ENCODE measurements at places on chromosomes 3 and 15. TPM values are rescaled to one million over a fixed set of nuclear protein-coding genes. Genes with fewer than 3 reads are reported as not detected.

OR5K2 gene
- polyA plus RNA-seq, result not detected

SEMA6D gene
- 2.4 TPM for polyA plus RNA-seq

MCF2L2 gene
- 2.4 TPM for polyA plus RNA-seq

RASL12 gene
- polyA plus RNA-seq, result 9.3 TPM

TRH gene
- not detected for polyA plus RNA-seq

SPINK8 gene
- polyA plus RNA-seq, result not detected

PRSS50 gene
- not detected for polyA plus RNA-seq

CA12 gene
- polyA plus RNA-seq, result 76.2 TPM

DCP1A gene
- 10.6 TPM for polyA plus RNA-seq

KIF15 gene
- polyA plus RNA-seq, result 8.8 TPM

PIGZ gene
- polyA plus RNA-seq, result 23.4 TPM

BLM gene
- 0.60 TPM for polyA plus RNA-seq

DUOX2 gene
- 0.92 TPM for polyA plus RNA-seq

CFAP92 gene
- 1.2 TPM for polyA plus RNA-seq

GRCh38 chr15:75230016-75230343 lies 28.2 kb upstream of the GOLGA6C start:
- no peak overlapping the region for H3K27ac ChIP-seq
- no peaks in the 10 kb centered on the region for H3K4me1 ChIP-seq
- H3K4me3 ChIP-seq, result no peak overlapping the region
- H3K27me3 ChIP-seq, result peaks cover 37% of the 10 kb centered on the region
- no peak for DNase-seq
- H3K36me3 ChIP-seq, result no peaks in the 10 kb centered on the region

DNA sequence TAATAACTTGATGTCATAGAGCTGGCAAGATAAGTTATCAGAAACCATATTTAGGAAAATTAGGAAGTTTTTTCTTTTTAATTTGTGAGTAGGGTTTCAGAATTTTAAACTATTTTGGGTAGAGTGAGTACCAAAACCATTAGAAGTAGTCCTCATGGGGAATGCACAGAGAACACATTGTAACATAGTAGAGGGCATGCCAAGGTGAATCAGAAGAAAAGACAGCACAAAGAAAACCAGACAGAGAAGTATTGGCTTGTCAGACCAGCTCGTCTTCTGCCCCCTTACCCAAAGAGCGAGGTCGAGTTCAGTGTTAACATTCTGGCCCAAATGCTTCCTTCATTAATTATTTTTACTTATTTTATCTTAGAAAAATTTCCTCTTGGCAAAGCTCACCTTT lies 121.3 kb upstream of the SAMMSON start:
- H3K27me3 ChIP-seq, result no peaks in the 10 kb centered on the region
- H3K4me3 ChIP-seq, result no peak overlapping the region
- H3K4me1 ChIP-seq, result no peaks in the 10 kb centered on the region
- no peak for DNase-seq
- H3K36me3 ChIP-seq, result no peaks in the 10 kb centered on the region
- no peak overlapping the region for H3K27ac ChIP-seq

GRCh38 chr15:61130950-61131942 lies 97.9 kb downstream of the RORA start:
- DNase-seq, result no peak
- H3K27ac ChIP-seq, result no peak overlapping the region
- no peaks in the 10 kb centered on the region for H3K4me1 ChIP-seq
- H3K36me3 ChIP-seq, result no peaks in the 10 kb centered on the region
- no peaks in the 10 kb centered on the region for H3K27me3 ChIP-seq

- H3K27ac ChIP-seq, result no peak overlapping the region
- H3K27me3 ChIP-seq, result no peaks in the 10 kb centered on the region
- no peak overlapping the region for H3K4me3 ChIP-seq
- H3K36me3 ChIP-seq, result no peaks in the 10 kb centered on the region
- no peaks in the 10 kb centered on the region for H3K4me1 ChIP-seq
- no peak for DNase-seq
Measured at GRCh38 chr3:186456731-186457191, 87.4 kb downstream of the CRYGS start.

DNA sequence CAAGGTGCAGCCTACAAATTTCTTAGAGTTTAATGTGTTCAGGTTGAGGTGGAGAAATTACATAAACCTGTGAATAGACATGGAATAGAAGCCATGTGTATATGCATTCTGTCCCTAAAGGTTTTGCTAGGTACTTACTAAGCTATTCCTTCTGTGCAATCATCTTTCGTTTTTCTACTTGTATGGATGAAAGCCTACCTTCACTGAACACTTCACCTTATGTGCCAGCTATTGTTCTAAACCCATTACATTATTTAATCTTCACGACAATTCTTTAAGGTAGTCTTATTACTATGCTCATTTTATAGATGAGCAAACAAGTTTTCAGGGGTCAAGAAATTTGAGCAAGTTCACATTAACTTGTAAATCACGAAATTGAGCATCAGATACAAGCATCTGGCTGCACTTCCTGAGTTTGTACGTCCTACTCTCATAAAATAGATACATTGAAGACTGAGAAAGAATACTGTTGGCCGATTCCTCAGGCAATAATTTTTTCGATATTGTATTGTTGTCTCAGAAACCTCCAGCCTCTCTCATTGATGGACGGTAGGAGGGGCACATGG lies 635 bp upstream of the RCN2 start:
- H3K36me3 ChIP-seq, result no peaks in the 10 kb centered on the region
- peak overlapping the region; percentile 85 for H3K27ac ChIP-seq
- no peak for DNase-seq
- no peaks in the 10 kb centered on the region for H3K27me3 ChIP-seq
- H3K4me3 ChIP-seq, result peak overlapping the region; percentile 48

GRCh38 chr3:79113876-79114275 lies 653.9 kb downstream of the ROBO1 start:
- no peaks in the 10 kb centered on the region for H3K36me3 ChIP-seq
- no peaks in the 10 kb centered on the region for H3K4me1 ChIP-seq
- H3K4me3 ChIP-seq, result no peak overlapping the region
- H3K27ac ChIP-seq, result no peak overlapping the region
- no peak for DNase-seq
- no peaks in the 10 kb centered on the region for H3K27me3 ChIP-seq

GRCh38 chr3:79326642-79327041 lies 441.2 kb downstream of the ROBO1 start:
- H3K36me3 ChIP-seq, result no peaks in the 10 kb centered on the region
- no peaks in the 10 kb centered on the region for H3K4me1 ChIP-seq
- no peak overlapping the region for H3K4me3 ChIP-seq
- no peaks in the 10 kb centered on the region for H3K27me3 ChIP-seq
- no peak overlapping the region for H3K27ac ChIP-seq

DNA sequence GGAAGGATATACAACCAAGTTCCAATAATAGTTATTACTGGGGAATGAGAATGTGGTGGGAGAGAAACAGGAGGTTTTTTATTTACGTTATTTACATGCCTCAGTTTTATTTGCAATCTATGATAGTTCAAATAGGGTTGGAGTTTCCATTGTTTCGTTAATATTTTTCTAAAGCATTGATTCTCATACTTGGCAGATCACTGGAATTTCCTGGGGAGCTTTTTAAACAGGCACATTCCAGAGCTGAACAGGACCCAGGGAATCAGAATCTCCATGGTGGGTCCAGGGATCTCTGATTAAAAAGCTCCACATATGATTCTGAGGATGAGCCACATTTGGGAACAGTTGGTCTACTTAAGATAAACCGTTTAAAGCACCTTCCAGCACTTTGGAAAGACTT lies 123.9 kb downstream of the IL20RB start:
- no peaks in the 10 kb centered on the region for H3K27me3 ChIP-seq
- no peak for DNase-seq
- H3K36me3 ChIP-seq, result no peaks in the 10 kb centered on the region
- H3K4me3 ChIP-seq, result no peak overlapping the region

DNA sequence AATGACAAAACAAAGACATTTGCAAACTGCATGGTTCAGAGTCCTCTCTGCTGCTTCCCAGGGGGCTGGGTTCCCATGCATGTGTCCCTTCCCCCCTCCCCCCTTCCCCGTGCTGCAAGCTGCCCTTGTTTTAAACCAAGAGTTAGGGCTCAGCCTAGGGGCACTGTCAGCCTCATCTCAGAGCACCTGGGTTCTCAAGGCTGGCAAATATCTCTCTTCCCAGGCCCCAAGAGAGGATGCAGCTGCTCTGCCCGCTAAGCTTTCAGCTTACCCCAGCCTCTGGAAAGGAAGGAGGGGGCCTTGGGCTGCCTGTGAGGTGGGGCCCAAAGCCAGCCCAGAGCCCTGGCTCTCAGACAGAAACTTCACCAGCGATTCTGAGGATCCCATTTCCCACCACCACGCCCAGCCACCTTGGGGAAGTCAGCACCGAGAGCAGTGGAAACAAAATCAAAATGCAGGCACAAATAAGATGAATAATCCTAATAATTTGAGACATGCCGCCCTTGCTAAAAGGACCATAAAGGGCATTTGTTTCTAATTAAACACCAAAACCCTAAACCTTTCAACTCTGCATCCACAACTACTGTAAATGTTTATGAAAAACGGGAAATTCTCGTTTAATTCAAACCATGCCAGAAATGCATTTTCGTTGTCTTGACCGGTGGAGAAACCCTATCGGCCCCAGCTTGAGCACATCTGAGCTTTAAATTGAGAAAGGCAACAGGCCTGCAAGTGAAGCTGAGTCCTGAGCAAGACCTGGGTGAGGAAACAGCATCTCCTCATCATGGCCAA lies 67.7 kb upstream of the WNT5A start:
- H3K27ac ChIP-seq, result no peak overlapping the region
- H3K4me1 ChIP-seq, result peaks cover 12% of the 10 kb centered on the region
- DNase-seq, result no peak
- H3K36me3 ChIP-seq, result no peaks in the 10 kb centered on the region

GRCh38 chr15:70617911-70618287 lies 145.5 kb downstream of the UACA start:
- H3K4me3 ChIP-seq, result no peak overlapping the region
- peaks cover 13% of the 10 kb centered on the region for H3K4me1 ChIP-seq
- no peak overlapping the region for H3K27ac ChIP-seq
- H3K36me3 ChIP-seq, result no peaks in the 10 kb centered on the region
- H3K27me3 ChIP-seq, result no peaks in the 10 kb centered on the region
- DNase-seq, result no peak

GRCh38 chr3:188108703-188109412 lies 45.1 kb upstream of the LPP start:
- H3K4me3 ChIP-seq, result no peak overlapping the region
- no peaks in the 10 kb centered on the region for H3K4me1 ChIP-seq
- no peaks in the 10 kb centered on the region for H3K27me3 ChIP-seq
- no peak overlapping the region for H3K27ac ChIP-seq
- no peaks in the 10 kb centered on the region for H3K36me3 ChIP-seq

- DNase-seq, result no peak
- no peaks in the 10 kb centered on the region for H3K27me3 ChIP-seq
- H3K4me3 ChIP-seq, result no peak overlapping the region
- no peak overlapping the region for H3K27ac ChIP-seq
- no peaks in the 10 kb centered on the region for H3K4me1 ChIP-seq
- no peaks in the 10 kb centered on the region for H3K36me3 ChIP-seq
Measured at GRCh38 chr3:62898530-62899496, 23.6 kb upstream of the CADPS start.

DNA sequence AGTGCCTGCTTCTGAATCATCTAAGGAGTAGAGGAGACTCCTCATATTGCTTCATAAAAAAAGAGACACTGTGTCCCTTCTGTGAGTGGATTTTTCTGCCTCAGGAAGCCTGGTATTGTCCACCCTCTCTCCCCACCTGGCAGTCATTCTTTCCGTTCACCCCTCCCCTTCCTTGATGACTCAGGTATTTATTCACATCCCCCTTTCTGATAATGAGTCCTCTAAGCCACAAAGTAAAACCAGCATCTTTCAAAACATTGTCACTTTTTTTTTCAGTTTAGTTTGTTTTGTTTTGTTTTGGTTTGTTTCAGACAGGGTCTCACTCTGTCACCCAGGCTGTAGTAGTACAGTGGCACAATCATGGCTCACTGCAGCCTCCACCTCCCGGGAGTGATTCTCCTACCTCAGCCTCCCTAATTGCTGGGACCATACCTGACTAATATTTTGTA lies 65.2 kb upstream of the UBE2E1 start:
- no peak overlapping the region for H3K27ac ChIP-seq
- no peak for DNase-seq
- H3K36me3 ChIP-seq, result no peaks in the 10 kb centered on the region
- H3K27me3 ChIP-seq, result no peaks in the 10 kb centered on the region

GRCh38 chr3:130627882-130628281 lies 110.9 kb downstream of the COL6A6 start:
- H3K4me3 ChIP-seq, result no peak overlapping the region
- H3K27me3 ChIP-seq, result no peaks in the 10 kb centered on the region
- H3K27ac ChIP-seq, result no peak overlapping the region
- no peaks in the 10 kb centered on the region for H3K4me1 ChIP-seq
- H3K36me3 ChIP-seq, result no peaks in the 10 kb centered on the region

GRCh38 chr3:197260491-197261163 lies 37.8 kb downstream of the DLG1 start:
- H3K36me3 ChIP-seq, result no peaks in the 10 kb centered on the region
- H3K4me1 ChIP-seq, result no peaks in the 10 kb centered on the region
- DNase-seq, result no peak
- H3K4me3 ChIP-seq, result no peak overlapping the region

GRCh38 chr3:16249886-16250285 lies 14.9 kb downstream of the DPH3 start:
- DNase-seq, result no peak
- H3K36me3 ChIP-seq, result no peaks in the 10 kb centered on the region
- no peak overlapping the region for H3K4me3 ChIP-seq
- H3K27ac ChIP-seq, result no peak overlapping the region
- H3K27me3 ChIP-seq, result no peaks in the 10 kb centered on the region

GRCh38 chr3:169542331-169542751 lies 121.2 kb downstream of the MECOM start:
- no peak overlapping the region for H3K4me3 ChIP-seq
- H3K36me3 ChIP-seq, result no peaks in the 10 kb centered on the region
- H3K4me1 ChIP-seq, result no peaks in the 10 kb centered on the region
- no peaks in the 10 kb centered on the region for H3K27me3 ChIP-seq

DNA sequence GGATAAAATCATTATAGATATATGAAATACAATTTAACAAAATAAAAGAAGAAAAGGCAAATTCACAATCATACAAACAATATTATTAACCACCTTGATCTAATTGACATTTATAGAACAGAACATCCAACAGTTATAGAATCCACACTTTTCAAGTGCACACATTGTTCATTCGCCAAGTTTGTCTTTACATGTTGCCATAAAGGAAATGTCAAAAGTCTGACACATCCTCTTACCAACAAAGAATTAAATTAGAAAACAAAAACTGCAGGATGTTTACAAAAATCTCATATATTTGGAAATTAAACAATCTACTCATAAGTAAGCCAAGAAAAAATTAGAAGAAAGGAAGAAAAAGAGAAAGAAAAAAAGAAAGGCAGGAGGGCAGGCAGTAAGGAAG lies 909.2 kb upstream of the EPHA6 start:
- H3K27me3 ChIP-seq, result no peaks in the 10 kb centered on the region
- H3K4me1 ChIP-seq, result no peaks in the 10 kb centered on the region
- DNase-seq, result no peak
- no peak overlapping the region for H3K4me3 ChIP-seq
- H3K27ac ChIP-seq, result no peak overlapping the region

Data from sigmoid colon (tissue), 7 donors.